ENCODE measurements at places on chromosomes 1 and 21.

DNA sequence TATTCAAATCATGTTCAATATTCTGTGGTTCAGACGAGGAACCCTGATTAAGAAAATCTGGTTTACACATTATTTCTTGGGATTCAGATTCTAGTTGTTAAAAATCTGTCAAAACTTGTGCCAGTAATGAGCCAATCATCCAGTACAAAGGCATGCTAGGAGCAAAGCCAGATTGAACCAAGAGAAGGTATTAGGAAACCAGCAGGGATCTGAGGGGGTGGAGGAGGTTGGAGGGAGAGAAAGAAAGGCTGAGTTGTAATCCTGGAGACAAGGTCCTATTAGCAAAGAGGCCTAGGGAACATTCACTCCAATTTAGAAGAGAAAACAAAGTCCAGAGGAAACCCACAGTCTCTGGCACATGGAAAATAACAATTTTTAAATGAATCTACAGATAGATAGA is 352.9 kb downstream of the LTN1 start:
- no peak for DNase-seq

- no peak for DNase-seq
Observed at GRCh38 chr1:162682013-162682419, 49.8 kb downstream of the DDR2 start.

- no peak for DNase-seq
Observed at GRCh38 chr1:243234978-243235647, 20.0 kb downstream of the CEP170 start.

GRCh38 chr1:65524931-65525265 is 104.4 kb downstream of the LEPR start:
- no peak for DNase-seq

DNA sequence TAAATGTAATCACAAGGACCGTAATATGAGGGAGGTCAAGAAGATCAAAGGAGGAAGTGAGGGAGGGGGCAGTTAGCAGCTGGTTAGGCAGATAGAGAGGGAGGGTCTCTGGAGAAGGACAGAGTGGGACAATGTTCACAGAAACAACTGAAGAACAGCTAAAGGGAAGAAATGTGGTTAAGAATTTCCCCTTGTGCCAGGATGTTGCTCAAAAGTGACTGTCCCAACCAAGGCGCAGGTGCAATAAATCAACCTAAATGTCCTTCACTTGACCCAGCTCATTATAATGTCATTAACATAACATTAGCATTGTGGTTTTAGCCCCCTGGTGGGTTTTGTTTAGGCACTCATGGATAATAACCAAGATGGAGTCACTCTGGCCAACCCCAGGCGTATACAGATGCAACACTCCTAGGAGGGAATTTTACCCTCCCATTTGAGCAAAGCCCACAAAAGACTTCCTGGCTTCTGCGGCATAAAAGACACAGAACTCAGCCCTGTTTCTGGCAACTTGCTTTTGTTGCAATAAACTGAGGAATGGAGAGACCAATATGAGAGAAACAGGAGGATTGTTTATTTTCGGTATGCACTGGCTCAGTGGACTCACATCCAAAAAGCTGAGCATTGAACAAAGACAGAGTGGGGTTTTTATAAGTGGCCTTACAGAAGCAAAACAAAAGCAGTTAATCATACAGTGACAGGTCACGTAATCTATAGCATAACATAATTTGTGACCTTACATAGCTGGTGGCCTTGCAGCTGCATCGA is 7.3 kb upstream of the CA6 start:
- DNase-seq: no peak

- no peak for DNase-seq
Observed at GRCh38 chr1:94623560-94624148, 82.1 kb upstream of the F3 start.

DNA sequence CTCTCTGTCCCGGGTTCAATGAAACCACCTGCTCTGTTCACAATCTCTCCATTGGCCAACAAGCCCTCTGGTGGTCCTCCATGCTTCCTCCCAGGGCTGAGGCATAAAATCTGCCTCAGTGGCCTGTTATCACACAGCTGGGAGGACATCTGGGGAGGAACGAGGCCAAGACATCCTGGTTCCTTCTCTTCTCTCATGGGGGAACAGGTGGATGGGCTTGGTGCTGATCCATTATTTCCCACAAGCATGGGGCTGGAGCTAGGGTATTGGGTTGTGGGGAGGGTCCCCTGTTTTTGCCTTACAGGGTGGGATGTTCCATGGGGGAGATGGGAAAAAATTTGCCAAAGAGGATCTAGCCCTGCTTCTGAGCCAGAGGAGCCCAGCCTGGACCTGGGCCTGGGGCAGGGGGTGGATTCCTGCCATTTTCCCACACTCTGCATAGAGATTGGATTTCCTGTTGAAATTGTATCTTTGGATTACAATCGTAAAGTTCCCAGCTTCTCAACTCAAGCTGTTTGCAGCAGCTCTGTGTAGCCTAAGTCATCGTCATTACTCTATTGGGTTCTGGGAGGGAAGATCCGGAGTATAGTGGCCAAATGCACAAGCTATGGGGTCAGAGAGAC is 124.7 kb downstream of the NAV1 start:
- DNase-seq: no peak

GRCh38 chr1:31617218-31617915 is at the start of gene HCRTR1:
Gene HCRTR1, plus strand, starts transcription at chr1:31617689. Its CDS starts 1,504 bp downstream, at chr1:31619193.
- no peak for DNase-seq

GRCh38 chr1:176617881-176618280 is 154.9 kb downstream of the PAPPA2 start:
- DNase-seq: no peak

- no peak for DNase-seq
Observed at GRCh38 chr1:204074274-204075138, 1.6 kb downstream of the SOX13 start.

- no peak for DNase-seq
Observed at GRCh38 chr1:92764116-92764515, 20.8 kb downstream of the EVI5 start.

GRCh38 chr1:241330619-241331327 is 26.2 kb downstream of the RGS7 start:
- DNase-seq: no peak

GRCh38 chr21:35048706-35049617 is at the start of gene RUNX1:
Gene RUNX1, minus strand, starts transcription at chr21:35049302.
- DNase-seq: no peak

DNA sequence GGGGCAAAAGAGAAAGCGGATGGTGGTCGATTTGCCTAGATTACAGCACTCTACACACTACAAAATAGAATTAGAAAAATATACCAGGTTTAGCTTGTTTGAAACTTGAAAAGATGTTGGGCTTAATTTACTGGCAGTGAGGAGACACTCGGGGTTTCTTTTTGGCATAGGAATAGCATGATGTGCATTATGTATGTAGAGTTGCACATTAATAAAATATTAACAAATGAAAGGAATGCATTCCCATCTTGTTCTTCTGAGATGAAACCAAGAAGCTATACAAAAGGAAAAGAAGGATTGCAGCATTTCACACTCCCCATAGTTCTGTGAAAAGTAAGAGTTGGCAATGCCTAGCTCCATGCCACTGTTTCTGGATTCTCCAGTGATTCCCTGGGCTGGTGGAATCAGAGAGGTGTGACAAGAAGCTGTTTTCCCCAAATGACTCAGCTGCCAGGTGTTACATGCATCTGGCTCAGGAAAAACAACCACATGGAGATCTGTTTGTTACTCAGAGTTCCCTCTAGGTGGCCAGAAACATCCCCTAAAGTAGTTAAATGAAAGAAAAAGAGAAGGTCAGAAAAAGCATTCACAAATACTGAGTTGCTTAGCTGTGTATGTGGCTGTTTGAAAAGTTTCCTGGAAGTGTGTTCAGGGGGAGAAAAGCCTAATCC is 115.6 kb downstream of the UCK2 start:
- DNase-seq: no peak

DNA sequence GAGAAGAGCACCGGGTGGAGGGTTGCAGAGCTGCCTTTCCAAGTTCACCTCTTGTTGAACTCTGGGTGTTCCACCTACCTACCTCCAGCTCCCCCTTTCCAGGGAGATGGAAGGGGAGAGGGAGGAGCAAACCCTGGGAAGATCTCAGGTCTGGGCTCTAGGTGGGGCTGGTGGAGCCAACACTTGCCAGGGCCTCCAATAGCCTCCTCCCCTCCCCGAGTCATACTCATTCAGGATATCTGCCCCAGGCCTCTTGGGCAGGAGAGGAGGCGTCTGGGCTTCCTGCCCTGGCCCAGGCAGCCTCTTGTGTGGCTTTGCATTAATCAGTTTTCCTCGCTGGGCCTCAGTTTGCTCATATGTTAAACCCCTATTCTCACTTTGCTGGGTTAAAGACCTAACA is 13.4 kb downstream of the RAP1GAP start:
- DNase-seq: no peak

DNA sequence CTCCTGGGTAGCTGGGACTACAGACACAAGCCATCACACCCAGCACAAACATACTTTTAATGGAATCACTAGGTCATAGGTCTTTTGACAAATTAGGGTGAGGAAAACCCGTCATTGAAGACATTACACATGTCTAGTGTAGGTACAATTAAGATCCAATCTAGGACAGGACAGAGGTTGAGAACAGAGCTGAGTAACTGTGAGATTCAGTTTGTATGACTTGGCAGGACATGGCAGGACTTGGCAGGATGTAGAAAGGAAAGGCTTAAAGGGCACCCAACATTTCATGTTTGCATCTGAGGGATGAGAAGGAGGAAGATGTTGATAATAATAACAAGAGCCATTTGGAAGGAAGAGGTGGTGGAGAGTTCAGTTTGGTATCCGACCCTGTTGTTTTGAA is 483.8 kb downstream of the PCP4 start:
- DNase-seq: no peak

DNA sequence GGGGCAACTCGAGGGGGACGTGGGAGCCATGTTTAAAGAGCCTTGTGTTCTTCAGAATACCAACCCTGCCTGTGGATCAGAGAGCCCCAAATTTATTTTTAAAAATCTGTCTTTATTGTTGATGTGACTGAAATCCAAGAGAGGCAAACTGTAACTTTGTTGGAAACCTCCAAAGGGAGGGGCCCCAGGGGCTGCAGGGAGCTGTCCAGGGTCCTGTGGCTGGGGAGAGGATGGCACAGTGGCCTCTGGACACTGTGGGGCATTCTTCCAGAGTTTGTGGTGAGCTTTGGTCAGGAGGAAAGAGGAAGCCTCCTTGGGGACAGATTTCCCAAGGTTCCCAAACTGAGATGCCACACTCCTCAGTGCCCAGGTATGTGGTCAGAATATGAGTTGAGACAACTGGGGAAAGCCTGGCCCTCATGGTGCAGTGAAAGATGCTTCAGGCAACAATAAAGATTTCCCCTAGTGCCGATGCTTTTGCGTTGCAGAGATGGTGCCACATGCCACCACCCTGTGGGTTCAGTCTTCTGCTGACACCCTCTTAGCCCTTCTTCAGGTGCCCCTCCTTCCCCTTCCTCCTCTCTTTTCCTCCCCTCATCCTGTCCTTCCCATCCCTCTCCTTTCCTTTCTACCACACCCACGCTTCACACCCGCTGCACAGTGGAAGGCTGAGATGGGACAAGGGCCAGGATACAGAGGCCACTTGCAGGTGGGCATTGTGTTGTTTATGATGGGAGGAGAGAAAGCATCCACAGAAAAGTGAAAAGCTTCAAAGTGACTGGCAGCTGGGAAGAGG is 122.1 kb downstream of the UCK2 start:
- no peak for DNase-seq

- no peak for DNase-seq
Observed at GRCh38 chr21:42424914-42425541, 21.3 kb downstream of the UBASH3A start.

All from occipital lobe (tissue), 3 donors.